ENCODE measurements at places on chromosomes 13 and 19.

GRCh38 chr19:30719189-30719998 lies 347.2 kb downstream of the ZNF536 start:
- no peak for DNase-seq

DNA sequence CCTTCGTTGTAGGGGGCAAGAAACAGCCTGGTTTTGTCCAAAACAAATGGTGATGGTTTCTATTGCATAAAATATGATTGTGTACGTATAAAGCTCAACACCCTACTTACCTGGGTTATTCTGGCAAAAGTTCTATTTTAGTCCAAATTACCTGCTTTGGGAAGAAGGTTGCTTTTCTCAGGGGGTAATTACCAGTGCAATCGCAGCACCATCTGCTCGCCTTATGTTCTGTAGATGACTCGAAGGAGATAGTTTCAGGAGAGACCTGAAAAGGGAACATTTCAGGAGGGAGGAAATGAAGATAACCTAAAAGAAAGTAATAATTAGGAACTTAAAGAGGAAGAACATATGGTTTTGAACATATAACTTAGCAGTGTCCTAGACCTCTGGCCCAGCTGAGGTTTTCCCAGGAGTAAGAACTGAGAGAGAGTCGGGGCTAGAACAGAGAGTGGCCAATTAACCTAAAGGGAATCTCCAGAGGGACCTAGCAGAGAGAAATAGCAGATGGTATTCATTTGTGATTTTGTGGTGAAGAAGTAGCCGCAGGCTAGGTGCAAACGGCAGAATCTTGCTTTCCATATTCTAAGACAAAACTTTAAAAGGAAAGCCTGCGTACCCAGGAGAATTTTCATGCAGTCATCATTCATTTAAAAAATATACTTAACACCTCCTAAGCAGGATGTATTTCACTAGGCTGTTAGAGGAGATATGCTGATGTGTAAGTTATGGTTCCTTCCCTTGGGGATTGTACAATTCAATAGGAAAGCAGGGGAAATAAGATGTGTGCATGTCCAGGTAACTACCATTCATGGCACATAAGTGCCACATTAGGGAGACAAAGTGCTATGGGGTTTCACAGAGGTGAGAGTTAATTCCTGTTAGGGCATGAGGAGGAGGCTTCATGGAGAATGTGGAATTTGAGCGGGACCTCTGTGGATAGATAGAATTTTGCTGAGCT lies 113.0 kb upstream of the SLC10A2 start:
- DNase-seq: no peak

DNA sequence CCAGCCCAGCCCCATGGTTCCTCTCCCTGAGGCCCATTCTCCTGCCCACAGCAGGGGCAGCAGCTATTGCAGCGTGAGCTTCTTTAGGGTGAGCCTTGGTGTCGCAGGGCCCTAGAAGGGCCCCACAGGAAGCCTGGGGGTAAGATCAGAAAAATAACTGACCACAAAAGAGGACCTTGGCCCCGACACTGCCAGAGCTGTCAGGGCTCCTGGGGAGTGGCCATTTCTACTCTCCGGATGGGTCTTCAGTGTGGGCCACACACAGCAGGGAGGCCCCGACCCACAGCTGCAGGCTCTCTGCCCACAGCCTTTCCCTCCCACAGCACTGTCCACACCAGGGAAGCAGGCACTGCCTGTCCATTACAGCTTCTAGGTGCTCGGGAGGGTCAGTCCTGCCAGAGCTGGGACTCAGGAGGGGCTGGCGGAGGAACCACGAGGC lies 3.5 kb upstream of the SIGLEC8 start:
- no peak for DNase-seq

- peak; percentile 81 for DNase-seq
Measured at GRCh38 chr19:8363803-8364771, at the start of gene ANGPTL4. Gene ANGPTL4, plus strand, starts transcription at chr19:8364155. Its CDS starts 167 bp downstream, at chr19:8364322.

DNA sequence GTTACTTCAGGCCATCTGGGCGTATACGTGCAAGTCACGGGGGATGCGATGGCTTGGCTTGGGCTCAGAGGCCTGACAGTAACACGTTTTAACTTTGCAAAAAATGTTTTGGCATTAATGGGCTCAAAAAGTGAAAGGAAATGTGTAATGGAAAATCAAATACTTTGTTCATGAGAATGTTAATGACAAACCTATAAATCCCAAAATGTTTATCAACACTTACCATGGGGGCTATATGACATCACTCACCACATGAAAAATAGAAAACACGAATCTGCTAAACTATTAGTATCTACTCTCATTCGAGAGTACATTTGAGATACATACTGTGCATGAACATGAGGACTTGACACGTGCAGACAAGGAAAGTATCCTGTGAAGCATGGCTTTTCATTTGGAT lies 91.7 kb downstream of the FAM216B start:
- DNase-seq: no peak

- DNase-seq: no peak
Measured at GRCh38 chr13:46633416-46633815, 80.4 kb downstream of the LRCH1 start.

- no peak for DNase-seq
Measured at GRCh38 chr13:64248371-64249065, 2832.9 kb upstream of the PCDH20 start.

DNA sequence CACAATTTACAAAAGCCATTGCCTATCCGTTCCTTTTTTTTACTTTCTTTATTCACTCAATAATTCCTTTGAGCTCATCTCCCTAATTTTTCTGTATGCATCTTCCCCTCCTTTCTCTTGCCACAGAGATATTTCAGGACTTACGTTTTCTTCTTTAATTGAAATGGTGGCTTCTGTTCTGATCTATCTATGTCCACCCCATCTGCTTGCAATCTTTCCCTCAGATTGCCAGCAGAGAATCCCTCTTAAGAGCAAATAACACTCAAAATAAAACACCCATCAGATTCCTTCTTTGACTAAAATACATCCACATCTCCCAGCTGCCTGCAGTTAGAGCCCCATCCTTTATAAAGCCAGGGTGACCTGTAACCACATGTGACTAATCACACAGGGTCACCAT lies 478.6 kb downstream of the EFNB2 start:
- no peak for DNase-seq

DNA sequence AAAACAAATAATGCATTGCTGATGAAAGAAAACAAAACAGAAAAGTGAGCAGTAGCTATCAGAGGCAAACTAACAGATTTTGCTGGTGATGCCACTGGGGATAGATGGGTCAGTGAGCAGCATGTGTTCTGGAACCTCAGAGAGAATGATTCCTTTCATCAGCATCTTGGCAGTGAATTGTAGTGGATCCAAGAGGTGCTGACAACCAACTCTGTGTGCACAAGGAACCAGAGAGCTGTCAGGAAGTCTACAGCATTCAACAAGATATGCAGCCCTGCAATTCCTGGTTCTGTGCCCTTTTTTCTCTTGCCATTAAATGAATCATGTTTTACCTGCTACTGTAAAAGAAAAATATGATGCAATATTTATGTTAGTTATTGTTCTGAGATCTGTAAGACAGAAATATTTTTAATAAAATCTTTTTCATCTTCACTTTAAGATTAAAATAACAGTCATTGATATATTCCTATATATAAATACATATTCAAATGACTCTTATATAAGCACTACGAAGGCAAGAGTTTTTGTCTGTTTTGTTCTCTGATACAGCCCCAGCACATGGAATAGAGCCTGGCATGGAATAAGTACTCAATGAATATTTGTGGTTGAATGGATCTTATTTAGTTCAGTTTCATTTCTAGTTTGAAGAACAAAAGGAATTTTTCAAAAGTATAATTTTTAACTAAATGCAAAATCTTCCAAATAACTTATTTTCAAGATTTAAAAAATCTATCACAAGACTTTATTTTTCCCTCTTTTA lies 80.8 kb downstream of the FREM2 start:
- no peak for DNase-seq

GRCh38 chr13:24574847-24575246 lies 62.3 kb upstream of the PARP4 start:
- no peak for DNase-seq

DNA sequence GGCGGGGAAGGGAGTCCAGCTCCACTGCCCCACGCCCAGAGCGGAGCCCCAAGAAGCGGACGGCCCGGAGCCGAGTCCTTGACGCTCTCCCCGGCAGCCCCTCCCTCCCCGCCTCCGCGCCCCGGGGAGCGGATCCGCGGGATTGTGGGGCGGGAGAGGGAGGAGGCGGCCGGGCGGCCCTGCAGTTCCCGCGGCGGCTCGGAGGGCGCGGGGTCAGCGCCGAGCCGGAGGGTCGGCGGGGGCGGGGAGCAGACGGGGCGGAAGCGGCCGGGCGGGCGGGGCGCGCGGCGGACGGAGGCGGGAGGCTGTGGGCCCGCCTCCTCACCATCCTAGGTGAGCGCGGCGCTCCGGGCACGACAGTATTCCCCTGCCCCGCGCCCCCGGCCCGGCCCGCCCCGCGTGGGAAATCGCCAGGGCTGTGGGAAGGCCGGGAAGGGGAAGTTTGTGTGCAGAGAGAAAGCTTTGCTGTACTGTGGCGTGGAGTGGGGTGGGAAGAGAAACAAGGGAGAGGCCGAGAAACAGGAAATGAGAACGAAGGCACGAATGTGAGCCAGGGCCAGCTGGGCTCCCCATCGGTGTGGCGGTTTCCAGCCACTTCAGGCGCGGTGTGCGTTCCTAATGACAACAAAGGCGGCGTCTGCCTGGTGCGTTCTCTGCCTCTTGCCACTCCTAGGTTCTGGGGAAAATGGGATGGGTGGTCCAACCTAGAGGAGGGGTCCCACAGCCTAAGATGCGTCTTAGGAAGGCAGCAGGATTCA lies 1.3 kb upstream of the KLF12 start:
- DNase-seq: peak; percentile 68

DNA sequence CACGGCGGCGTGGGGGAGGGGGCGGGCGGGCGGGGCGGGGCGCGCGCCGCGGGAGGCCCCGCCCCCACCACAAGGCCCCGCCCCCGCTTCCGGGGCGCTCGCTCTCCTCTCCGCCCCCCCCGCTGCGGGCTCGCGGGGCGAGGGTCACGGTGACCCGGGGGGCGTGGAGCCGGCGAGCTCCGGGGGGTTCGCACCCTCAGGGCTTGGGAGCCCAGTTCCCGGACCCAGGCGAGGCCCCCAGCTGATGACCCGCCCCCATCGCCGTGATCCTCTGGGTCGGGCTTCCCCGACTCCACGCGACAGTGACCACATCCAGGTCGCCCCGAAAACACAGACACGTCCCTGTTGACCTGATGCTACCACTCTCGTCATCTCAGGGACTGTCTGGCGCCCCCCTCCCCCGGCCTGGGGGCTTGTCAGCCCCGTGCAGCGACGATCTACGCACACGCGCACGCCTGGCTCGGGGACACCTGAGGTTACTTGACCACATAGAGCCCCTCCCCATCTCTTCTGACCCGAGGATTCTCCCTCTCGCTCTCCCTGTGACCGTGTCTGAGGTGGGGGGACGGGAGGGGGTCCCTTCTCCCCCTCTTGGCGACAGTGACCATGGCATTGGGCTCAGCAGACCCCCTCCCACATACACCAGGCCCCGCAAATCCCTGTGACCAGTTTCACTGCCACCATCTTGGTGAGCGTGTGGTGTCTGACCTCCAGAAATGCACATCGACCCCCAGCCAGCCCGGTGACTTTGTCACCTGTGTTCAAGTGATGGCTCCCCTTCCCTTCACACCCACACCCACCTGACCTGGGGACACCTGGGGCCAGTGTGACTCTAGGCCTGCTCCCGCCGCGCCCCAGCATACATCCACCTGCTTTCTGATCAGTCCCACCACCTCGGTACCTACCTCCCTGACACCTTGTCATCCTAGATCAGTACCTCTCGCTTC lies 670 bp downstream of the MAP2K7 start:
- no peak for DNase-seq

DNA sequence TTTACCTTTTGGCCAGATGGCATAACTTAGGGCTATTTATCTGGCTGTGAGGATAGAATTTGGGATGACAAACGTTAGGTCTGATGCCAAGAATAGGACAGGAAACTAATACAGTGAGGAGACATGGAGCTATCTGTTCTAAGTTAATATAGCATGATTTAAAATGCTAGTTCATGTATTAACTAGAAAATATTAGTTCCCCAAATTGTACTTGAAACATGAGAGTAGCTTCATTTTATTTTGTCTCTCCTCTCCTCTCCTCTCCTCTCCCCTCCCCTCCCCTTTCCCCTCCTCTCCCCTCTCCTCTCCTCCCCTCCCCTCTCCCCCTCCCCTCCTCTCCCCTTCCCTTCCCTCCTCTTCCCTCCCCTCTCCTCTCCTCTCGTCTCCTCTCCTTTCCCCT lies 101.1 kb upstream of the MYO16 start:
- DNase-seq: no peak

GRCh38 chr19:23241419-23241818 lies 8.8 kb downstream of the ZNF724 start:
- no peak for DNase-seq
